SK-MEL-5 (cell line): ENCODE measurements at places on chromosomes 6 and 20.

- DNase-seq, result no peak
Measured at GRCh38 chr6:84227044-84227433, 404 bp downstream of the CEP162 start.

GRCh38 chr6:53724501-53724900, 58.9 kb upstream of the KLHL31 start:
- DNase-seq, result no peak

DNA sequence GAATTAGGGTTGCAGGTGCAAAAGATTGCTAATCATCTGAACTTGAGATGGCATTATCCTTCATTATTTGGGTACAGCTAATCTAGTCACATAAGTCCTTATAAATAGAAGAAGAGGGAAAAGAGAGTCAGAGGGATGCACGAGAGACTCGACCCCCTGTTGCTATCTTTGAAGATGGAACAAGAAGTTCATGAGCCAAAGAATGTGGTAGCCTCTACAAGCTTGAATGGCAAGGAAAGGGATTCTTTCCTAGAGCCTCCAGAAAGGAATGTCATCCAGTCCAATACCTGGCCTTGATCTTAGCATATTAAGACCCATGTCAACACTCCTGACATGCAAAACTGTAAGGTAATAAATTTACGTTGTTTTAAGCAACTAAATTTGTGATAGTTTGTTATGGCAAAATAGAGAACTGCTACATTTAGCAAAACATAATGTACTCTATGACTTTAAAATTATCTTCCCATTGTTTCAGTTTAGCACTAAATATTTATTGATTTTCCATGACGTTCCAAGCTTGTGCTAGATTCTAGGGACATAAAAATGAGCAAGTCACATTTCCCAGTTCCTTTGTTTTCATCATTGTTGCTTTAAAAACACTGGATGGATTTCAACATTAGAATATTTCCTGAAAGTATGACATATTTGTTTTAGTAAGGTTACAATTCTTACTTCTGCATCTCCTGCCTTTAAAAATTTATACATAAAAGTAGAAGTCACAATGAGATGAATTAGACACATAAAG, 12.7 kb downstream of the MANEA start:
- DNase-seq, result no peak

GRCh38 chr6:84967965-84968364, 203.6 kb upstream of the TBX18 start:
- no peak for DNase-seq

GRCh38 chr20:18683839-18684238, 96.0 kb downstream of the DTD1 start:
- DNase-seq, result no peak

DNA sequence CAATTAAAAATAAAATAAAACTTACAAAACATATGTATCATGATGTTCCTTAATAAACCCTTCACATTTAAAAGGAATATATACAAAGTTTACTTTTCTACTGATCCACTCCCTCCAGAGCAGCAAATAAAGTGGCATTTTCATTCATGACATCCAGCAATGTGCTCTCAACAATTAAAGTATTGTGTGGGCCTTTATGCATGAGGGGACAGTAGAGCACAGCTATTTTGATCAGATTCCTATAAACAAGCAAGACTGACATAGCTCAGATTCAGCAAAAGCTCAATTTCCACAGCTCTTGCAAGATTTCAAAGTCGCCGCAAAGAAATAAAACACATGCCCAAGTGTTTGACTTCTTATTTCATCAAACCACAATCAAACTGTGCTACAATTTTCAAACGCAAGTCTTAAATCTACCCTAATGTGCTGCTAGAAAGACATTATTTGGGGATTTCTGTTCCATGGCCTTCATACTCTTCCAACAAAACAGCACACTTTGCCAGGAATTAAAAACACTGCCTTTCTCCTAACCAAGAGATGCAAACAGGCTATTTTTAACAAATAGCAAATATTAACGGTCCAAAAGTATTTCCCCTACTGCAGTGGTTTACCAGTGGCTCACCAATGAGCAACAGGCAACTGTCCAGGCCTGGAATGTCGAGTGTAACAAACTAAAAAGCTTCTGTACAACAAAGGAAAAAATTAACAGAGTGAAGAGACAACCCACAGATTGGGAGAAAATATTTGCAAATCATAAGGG, 52.3 kb downstream of the MBOAT1 start:
- peak; percentile 61 for DNase-seq

GRCh38 chr6:130620338-130620781, 206.8 kb upstream of the SMLR1 start:
- no peak for DNase-seq

DNA sequence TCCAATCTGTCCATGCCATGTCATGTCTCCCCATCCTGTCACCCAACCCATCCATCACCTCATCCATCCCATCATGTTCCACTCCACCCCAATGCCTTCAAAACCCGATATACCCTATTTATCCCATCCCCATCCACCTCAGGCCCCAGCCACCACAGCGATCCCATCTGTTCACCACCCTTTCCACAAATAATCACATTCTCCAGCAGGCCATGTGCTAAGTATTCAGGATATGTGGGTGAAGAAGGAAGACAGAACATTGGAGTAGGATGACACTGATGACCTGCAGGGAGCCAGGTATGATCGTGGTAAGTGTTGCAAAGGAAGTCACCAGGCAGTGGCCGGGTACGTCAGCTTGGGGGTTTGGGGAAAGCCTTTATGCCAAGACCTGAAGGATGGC, 48.8 kb downstream of the NPEPL1 start:
- DNase-seq, result no peak

- peak; percentile 49 for DNase-seq
Measured at GRCh38 chr6:8059129-8059528, 5.1 kb downstream of the BLOC1S5 start.

DNA sequence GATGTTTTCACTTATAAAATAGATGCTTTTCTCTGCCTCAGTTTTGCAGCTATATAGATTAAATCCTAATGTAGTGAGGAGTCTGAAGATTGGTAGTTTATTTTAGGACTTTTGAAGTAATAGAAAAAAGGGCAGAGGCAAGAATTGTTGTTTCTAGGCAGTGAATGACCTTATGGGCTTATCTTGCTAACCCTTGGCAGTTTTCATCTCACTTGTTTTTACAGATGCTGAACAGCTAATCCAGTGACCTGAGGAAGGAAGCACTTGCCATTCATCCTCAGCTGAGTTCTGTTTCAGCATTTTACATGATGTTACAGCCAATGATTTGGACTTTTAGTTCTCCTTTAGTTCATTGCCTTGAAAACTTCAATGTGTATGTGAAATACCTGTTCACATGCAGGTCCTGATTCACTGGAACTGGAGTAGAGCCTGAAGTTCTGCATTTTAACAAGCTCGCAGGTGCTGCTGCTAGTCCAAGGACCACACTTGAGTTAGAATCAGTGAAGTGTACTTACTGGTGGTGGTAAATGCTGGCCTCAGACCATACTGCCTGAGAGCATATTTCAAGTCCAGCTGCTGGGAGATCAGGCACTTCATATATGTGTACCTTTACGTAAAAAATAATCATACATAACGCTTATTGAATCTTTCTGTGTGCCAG, 86.9 kb downstream of the TULP4 start:
- DNase-seq, result no peak

- DNase-seq, result no peak
Measured at GRCh38 chr6:129124347-129124746, 241.4 kb downstream of the LAMA2 start.

DNA sequence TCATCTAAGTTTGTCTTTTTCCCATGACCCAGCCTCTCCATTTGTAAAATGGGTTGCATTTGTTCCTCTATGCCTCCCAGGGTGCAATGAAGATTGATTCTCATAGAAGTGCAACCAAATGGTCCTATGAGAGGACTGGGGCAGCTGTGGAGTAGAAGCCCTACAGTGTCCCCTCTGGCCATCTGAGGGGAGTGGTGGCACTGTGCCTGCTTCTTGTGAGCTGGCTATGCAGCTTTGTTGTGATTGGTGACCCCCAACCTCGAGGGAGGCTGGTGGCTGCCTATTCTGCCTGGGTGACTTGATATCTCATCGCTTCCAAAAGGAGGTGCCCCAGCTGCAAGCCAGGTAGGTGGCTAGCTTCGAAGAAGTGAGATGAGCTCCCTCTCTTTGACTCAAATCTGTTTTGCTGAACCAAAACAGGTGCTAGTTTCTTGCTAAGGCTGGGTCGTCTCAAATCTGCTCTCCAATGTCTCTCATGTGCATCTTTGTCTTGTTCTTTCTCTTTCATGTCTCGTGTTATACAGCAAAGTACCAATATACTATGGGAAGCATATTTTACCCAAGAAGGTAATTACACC, 33.9 kb downstream of the TXLNB start:
- DNase-seq, result no peak

- no peak for DNase-seq
Measured at GRCh38 chr6:118504611-118505010, 43.5 kb upstream of the PLN start.

DNA sequence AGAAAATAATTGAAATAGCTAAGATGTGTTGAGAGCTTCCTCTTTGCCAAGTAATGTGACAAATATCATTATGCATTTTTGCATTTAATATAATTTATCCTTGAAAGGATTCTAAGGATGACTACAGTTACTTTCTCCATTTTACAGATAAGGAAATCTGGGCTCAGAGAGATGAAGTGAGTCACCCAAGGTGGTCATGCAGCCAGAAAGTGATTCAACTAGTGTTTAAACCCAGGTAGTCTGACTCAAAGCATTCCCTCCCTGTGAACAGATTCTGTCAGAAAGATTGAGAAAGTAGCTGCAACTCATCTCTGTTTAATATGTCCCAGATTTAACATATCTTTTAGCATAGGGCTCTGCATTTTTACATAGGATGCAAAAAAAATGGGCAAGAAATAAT, 28.1 kb downstream of the NRSN1 start:
- DNase-seq, result no peak

GRCh38 chr20:21437816-21438215, 40.5 kb upstream of the NKX2-4 start:
- no peak for DNase-seq

- peak; percentile 59 for DNase-seq
Measured at GRCh38 chr6:167827583-167828324, 1.0 kb downstream of the AFDN start.

DNA sequence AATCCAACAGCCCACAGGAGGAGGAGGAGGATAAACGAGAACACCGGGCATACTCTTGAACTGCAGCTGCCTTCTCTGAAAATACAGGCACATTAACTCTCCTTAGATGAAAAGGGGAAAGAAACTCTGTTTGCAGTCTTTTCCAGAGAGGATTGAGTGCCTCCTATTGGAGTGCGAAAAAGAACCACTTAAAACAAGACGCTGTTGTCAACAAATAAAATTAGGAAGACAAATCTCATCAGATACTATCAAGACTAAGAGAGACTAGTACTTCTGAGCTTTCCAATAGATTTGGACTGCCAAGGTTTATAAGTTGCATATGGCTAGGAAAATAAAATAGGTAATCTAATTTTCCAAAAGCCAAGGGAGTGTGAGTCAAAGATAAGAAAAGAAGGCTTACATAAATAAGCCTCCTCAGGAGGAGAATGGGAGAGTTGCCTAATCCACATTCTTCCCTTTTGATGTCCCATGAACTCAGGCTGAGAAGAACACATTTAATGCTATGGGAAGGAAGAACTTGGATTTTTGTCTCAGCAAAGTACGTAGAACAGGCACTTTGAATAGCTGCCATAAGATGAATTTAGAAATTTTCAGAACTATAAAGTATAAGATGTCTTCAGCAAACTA, 154.7 kb downstream of the ARHGAP18 start:
- DNase-seq, result no peak

DNA sequence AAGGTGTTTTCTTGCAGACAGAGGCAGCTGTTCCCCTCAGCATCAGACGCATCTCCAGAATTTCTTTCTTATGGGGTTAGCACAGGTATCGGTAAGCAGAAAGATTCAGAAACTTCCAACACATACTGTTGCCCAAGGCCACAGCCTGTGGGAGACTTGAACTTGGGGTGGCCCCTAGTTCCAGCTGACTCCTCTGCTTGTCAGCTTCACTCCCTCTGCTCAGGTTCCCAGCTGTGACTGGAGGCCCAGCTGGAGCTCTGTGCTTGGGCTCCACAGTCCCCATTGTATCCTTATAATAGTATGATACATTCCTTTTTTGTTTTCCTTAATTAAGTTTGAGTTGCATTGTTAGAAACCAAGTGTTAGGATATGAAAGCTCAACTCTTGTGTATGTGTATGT, 26.2 kb upstream of the BTN3A2 start:
- DNase-seq, result no peak

DNA sequence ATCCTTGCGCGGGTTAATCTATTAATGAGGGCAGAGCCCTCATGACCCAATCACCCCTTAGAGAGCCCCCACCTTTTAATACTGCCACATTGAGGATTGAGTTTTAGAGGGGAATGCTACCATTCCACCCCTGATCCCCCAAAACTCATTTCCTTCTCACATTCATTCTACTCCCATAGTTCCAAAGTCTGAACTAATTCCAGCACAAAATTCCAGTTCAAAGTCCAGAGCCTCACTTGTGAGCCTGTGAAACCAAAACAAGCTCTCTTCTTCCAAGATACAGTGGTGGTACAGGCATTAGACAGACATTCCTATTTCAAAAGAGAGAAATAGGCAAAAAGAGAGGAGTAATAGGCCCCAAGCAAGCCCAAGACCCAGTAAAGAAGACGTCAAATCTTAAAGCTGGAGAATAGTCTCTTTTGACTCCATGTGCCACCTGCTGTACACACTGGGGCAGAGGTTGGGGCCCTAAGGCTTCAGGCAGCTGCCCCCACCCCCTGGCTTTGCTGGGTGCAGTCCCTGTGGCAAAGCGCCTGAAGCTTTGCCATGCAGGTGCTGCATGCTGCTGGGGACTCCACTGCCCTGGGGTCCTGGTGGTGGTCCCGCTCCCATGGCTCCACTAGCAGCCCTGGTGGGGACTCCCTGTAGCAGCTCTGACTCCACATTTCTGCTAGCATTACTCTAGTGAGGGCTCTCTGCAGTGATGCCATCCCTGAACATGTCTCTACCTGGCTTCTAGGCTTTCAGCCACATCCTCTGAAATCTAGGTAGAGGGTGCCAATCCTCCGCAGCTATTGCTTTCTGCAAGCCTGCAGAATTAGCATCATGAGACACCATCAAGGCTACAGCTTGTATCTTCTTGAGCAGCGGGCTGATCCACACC, 41.3 kb downstream of the RSPH3 start:
- DNase-seq, result peak; percentile 1

- DNase-seq, result no peak
Measured at GRCh38 chr6:168400037-168400436, 40.9 kb upstream of the SMOC2 start.

DNA sequence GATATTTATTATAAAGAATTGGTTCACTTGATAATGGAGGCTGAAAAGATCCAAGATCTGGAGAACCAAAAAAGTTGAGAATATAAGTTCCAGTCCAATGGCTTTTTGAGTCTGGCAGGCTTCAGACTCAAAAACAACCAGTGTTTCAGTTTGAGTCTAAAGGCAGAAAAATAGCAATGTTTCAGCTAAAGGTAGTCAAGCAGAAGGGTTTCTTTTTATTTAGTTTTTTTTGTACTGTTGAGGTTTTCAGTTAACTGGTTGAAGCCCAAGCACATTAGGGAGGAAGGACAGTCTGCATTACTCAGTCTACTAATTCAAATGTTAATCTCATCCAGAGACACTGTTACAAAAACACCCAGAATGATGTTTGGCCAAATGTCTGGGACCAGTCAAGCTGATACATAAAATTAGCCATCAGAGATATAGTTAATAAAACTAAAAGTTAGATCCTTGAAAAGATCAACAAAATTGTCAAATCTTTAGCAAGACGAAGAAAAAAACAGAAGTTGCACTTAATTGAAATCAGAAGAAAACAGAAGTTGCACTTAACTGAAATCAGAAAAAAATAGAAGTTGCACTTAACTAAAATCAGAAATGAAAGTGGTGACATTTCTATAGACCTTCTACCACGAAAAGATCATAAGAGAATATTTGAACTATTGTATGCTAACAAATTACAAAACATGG, 980.3 kb upstream of the FLRT3 start:
- DNase-seq, result no peak

- DNase-seq, result no peak
Measured at GRCh38 chr6:4355241-4355640, 219.9 kb upstream of the ECI2 start.
